ENCODE measurements at places on chromosomes 13 and 19.

DNA sequence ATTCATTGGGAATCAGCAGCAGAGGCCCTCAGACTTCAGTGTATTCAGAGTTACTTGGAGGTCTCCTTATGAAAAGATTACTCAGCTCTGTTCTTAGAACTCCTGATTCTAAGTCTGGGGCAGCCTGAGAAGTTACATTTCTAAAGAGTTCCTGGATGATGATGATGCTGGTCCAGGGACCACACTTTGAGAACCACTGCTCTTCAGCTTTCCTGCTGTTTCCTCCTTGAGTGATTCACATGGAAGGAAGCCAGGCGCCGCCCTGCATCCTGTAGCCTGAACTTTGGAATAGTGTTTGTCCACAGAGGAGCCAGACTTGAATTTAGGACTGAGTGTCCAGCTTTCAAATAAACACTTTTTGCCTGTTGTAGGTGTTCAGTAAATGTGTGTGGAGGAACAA is 2.9 kb downstream of the CEBPG start:
- DNase-seq: no peak

- no peak for DNase-seq
Measured at GRCh38 chr19:5703819-5704818, 14.0 kb downstream of the RPL36 start.

DNA sequence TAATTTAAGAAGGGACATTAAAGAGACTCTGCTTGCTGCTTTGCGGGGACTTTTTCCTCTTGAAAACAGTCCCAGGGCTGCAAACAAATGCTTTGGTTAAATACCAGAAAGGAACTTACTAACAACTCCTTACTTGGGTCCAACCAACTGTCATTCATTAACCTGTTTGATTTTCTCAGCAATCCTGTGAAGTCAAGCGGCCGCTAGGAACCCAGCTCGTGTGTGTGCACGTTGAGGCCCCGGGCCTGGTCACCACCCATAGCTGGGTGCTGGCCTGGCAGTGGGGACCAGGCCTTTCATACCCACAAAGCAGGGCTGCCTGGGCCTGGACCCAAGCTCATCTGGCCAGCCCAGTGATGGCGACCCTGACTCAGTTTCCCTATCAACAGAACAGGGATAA is 50.7 kb downstream of the C1QTNF9 start:
- no peak for DNase-seq

DNA sequence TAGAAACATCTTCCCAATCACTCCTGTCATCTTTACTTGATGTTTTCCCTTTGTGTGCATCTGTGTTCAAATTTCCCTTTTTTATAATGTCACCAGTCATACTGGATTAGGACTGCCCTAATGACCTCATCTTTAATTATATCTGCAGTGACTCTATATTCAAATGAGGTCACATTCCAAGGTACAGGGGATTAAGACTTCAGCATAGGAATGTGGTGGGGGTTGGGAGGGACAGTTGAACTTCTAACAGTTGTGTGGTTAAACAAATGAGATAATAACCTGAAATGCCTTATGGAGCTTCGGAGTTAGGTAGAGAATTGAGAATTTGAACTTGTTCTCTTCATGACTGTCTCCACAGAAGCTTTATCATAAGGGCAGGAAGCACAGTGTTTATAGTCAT is 23.0 kb downstream of the PAN3 start:
- no peak for DNase-seq

DNA sequence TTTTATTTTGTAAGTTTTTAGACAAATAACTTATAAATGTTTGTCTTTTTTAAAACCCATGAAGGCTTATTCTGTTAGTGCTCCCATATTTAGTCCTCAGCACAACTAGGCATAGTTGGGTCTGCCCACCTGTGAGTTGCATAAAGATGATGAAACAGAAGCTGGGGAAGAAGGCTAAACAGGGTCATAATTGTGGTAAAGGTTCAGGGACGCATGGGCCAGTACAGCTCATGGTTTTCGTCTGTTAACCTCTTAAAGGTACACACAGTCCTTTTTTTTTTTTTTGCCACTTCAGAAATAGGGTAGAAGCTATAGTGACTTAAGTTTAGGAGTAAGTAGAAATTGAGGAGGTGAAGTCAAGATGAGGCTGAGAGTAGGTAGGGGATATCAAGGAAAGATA is 58.3 kb downstream of the TM9SF2 start:
- DNase-seq: no peak

DNA sequence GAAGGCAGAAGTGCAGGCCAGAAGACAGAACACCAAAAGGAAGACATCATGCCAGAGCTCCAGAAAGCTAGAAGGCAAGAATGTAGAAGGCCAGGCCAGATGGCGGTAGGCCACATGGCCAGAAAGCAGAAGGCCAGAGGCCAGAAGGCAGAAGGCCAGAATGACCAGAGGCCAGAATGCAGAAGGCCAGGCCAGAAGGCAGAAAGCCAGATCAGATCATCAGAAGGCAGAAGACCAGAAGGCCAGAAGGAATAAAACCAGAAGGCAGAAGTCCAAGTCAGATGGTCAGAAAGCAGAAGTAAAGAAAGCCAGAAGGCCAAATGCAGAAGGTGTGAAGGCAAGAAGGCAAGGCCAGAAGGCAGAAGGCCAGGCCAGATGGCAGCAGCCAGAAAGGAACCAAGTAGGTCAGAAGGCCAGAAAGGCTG is 185.0 kb downstream of the TUBA3C start:
- no peak for DNase-seq

DNA sequence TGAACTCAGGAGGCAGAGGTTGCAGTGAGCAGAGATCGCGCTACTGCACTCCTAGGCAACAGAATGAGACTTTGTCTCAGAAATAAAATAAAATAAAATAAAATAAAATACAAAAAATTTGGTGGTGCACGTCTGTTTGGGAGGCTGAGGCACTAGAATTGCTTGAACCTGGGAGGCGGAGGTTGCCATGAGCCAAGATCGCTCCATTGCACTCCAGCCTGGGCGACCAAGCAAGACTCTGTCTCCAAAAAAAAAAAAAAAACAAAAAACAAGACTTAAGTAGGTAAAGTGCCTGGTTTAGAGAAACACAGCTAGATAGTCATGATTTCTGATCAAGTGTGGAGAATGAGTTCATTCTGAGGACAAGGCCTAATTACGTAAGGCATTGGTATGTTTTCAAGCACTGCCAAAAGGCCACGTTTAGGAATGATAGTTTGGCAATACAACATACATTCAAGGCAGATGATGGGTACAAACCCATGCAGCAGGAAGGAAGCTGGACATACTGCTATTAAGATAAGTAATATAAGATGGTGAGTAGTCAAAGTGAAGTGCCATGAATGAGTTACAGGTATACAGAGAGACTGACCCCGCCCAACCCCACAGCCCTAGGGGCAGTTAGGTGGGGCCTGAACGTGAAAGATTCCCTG is 4.8 kb upstream of the UCHL3 start:
- no peak for DNase-seq

- DNase-seq: no peak
Measured at GRCh38 chr13:75855216-75855615, 219.1 kb downstream of the LMO7 start.

DNA sequence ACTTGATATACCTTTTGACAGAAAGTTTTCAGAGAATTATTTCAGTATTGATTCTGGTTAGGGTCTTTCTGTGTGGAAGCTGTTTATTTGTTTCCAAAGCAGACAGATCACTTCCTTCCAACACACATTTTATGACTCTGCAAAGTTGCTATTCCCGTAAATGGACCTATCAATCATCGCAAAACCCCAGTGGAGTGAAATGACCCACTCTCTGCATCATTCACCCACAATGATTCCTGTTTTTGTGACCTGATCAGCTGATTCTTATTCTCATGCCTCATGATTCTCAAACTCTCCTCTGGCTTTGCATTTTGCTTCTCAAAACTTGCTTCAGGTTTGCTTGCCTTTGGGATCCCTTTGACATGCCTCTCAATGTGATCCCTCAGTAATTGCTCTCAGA is 453.7 kb downstream of the PCDH17 start:
- no peak for DNase-seq
